Stimulated activated CD8-positive, alpha-beta memory T cell treated with anti-CD3 and anti-CD28 coated beads, Interleukin-7, amount 100 ng/mL, for 1 hour (primary cell): ENCODE measurements at places on chromosomes 12 and 14.

- DNase-seq: no peak
Observed at GRCh38 chr12:120649442-120650232, 9.2 kb downstream of the CABP1 start.

DNA sequence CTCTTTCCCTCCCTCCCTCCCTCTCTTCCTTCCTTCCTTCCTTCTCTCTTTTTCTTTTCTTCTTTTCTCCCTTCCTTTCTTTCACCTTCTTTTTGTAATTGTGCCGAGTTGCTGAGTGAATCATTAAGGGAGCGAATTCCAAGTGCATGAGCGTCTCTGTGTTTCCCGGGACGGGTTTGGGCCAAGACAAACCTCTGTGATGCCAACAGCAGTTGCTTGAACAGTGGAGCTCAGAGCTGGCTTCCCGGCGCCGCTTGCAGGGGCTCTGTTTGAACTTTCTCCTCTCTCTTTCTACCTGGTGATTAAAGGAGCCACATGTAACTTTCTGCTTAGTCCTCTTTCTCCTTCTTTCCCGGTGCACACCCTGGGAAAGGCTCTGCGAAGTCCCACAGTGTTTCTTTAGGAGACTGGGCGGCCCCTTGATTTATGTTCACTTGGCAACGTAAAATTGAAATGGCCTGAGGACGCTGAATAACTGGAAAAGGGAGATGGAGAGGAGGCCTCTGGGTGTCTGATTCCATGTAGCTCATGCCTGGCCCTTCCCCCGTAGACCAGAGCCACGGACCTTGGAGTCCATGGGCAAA is 33.7 kb upstream of the MAP1LC3B2 start:
- DNase-seq: no peak

- DNase-seq: peak; percentile 66
Observed at GRCh38 chr14:74612350-74613021, 449 bp upstream of the LTBP2 start.

- DNase-seq: no peak
Observed at GRCh38 chr14:105326891-105327694, 12.5 kb downstream of the PACS2 start.

DNA sequence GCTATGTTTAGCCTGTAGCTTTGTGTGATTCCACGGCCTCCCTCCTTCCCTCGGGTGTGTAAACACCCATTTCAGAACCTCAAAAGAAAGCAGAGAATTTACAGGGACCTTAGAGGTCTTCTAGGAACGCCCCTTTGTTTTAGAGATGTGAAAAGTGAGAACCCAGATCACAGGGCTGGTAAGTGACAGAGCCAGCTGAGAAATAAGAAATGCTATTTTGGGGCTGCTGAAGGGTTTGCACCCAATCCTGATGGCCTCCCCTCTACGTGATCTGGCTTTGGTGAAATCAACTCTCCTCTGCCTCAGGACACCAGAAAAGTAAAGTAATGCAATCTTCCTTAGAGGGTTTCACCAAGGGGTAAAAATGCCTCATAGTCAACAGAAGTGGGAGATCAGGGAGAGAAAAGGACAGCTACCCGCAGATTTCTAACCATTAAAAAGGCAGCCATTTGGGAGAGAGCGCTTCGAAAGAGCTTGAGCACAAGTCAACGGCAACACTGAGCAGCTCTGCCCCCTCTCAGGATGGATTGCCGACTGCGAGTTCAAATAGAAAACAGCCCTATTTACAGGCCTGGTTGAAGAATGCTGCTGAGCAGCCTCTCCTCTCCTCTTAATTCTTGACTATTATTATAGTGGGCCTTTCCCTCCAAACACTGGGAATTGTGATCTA is 78.5 kb upstream of the RASSF3 start:
- DNase-seq: no peak

GRCh38 chr14:54918427-54918826 is 15.8 kb upstream of the GCH1 start:
- no peak for DNase-seq

DNA sequence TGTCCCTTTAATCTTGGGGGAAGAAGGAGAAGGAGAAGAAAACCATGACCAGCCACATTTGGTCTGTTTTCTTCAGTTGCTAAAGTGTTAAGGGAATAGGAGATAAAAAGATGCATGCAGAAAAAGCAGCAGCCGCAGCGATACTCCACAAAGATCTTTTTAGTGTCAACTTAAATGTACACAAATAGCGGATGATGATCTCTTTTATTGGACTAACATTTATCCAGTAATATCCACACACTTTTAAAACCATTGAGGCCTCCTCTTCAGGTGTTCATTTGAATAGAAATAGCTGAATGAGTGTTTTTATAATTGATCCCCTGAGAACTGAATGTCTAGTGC is 83.5 kb downstream of the PAPOLA start:
- no peak for DNase-seq

DNA sequence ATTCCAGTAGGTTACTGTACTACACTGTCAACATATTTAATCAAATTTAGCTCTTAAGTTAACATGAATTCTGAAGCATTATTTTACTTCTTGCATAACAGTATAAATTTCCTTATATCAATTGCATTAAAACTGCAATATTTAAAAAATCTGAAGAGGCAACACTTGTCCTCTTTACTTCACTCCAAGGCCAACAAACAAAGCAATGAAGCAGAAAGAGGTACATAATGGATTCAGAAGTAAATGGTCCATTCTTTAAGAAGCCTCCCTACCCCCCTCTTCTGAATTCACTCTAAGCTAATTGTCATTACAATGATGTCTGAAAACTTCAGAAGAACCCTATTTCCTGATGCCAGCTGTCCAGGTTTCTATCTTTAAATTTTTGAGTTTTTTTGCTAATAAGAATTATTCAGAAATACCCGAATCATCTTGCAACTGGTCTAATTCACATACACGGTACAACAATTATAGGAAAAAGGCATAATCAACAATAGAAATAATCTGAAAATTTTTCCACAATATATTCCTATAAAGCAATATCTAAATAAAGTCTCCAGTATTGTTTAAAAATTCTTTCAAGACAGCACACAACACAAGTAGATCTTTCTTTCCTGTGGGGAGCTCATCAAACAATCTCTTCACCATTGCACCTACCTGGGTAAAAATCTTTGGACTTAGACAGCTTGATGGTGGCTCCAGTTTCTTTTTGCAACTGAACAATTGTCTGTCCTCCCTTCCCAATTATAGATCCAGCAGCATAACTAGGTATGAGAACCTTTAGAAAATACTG is 2.9 kb downstream of the NOVA1 start:
- no peak for DNase-seq

GRCh38 chr14:71956920-71957563 is 24.8 kb downstream of the RGS6 start:
- DNase-seq: no peak

GRCh38 chr14:50955373-50956043 is 11.2 kb upstream of the PYGL start:
- DNase-seq: no peak

GRCh38 chr14:51318813-51319597 is 79.0 kb downstream of the TMX1 start:
- DNase-seq: no peak

GRCh38 chr14:105929327-105930081 is 403.1 kb downstream of the TMEM121 start:
- DNase-seq: no peak

DNA sequence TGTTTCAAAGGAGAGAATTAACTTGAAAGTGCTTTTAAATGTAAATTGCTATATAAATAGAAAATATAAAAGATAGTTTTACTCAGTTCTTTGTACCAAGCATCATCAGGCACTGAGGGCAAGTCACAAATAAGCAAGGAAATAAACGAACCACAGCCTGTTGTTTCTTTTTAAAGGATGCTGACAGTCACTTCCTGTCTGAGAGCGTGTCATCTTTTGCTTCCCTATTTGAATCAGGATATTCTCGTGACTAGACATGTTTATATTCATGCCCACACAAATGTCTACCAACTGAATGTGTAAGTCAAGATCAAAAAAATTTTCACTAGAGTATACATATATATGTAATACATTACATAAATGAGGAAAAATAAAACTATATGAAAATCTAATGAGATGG is 31.4 kb upstream of the SLC2A13 start:
- no peak for DNase-seq

- DNase-seq: no peak
Observed at GRCh38 chr14:81656811-81657210, 123.2 kb upstream of the SEL1L start.

DNA sequence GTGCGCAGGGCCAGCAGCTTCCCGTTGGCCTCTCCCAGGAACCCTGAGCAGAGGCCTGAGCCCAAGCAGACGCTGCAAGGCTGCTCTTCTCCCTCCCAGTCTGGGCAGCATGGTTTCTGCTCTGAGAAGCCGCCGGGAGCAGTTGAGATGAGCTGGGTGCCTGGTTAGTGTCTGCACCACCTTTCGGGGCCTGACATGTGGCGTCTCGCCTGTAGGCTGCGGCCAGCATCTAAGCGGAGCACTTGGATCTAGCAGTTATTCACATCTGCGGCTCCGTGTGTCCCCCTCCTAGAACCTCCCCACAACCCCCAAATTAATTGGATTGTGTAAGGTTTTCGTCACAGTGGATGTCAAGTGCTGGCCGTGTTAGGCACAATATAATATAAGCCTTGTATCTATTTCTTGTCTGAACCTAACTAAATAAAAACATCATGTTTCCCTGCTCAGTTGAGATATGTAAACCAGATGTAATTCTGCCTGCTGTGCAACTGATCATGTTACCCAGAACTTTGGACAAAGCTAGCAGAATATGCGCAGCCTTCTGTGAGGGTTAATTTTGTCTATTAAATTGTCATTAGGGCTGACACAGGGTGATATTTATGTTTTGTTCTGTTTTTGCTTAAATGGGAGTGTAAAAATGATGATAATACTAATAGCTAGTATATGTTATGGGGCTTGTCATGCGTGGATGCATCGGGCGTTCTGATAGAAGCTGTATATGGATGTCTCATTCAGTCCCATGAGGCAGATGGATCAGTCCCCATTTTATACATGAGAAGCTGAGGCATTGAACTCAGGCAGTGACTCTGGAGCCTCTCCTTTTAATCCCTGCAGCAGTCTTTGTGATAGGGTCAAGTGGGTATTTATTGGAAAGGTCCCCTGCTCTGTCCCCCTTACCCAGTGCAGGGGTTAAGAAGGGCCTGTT is 45.8 kb downstream of the ELK3 start:
- DNase-seq: no peak

- DNase-seq: no peak
Observed at GRCh38 chr14:73789989-73790581, 61.5 kb upstream of the PTGR2 start.

DNA sequence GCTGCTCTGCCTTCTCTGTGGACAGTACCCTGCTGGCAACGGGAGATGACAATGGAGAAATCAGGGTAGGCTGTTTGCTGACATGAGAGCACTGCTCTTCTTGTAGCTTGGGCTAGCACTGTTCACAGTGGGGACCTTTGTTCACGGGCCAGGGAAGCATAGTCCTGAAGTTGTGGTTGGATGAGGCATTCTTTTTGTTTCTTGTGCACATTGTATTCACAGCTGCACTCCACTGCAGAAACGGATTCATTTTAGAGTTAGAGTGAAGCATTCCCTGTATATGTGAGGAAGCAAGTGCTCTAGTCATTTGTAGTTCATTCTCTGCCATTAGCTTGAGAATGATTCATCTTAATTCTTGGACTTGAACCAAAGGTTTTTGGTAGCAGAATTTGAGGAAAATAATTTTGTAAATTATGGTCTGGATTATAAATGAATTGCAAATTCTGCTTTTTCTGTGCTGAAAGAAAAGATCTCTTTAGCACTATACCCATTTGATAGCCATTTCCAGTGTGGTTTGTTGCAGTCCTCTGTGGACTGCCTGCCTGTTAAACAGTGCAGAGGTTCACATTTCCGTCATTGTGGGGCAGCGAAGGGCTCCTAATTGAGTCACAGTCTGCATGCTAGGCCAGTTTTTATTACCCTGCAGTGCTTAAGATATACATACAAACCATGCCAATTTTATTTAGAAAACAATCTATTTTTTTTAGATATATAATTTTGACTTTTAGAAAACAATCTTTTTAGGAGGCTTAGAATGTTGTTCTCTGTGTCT is 80.6 kb downstream of the APAF1 start:
- no peak for DNase-seq

- DNase-seq: no peak
Observed at GRCh38 chr14:20757965-20758364, 10.2 kb upstream of the EDDM3B start.

GRCh38 chr14:57400556-57401494 is 10.4 kb downstream of the NAA30 start:
- no peak for DNase-seq

DNA sequence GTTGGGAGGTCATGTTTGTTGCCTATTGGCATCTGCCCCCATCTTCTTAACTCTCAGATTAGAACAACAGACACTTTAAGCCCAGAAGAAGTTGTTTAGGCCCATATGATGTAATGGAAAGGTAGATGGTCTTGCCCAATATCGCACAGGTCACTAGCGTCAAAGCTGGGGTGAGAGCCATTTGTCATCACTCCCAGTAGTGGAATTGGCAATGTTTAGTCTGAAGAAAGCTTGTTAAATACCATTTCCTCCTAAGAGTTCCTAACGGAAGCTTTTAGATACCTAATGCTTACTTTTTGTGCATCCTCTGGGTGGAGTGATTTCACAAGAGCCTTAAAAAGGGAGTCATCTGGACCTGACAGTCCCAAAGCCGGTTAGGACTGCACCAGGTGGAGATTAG is 125.4 kb downstream of the DACT1 start:
- DNase-seq: no peak

DNA sequence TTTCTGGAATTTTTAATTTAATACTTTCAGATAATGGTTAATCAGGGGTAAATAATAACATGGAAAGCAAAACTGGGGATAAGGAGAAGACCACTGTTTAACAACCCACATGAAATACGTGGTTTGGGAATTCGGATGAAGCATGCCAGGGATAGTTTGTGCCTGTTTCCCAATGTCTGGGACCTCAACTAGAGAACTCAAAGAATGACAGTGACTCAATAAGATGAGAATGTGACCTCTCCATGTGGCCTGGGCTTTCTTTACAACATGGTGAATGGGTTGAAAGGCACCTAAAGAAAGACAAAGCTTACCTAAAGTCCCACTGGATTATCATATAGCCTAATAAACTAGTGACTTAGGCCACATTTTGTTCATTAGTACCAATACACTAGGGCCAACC is 460.3 kb upstream of the LRFN5 start:
- DNase-seq: no peak
